ENCODE measurements at places on chromosomes 1 and 21.

GRCh38 chr1:41497056-41497440 lies 12.6 kb upstream of the EDN2 start:
- DNase-seq: no peak

DNA sequence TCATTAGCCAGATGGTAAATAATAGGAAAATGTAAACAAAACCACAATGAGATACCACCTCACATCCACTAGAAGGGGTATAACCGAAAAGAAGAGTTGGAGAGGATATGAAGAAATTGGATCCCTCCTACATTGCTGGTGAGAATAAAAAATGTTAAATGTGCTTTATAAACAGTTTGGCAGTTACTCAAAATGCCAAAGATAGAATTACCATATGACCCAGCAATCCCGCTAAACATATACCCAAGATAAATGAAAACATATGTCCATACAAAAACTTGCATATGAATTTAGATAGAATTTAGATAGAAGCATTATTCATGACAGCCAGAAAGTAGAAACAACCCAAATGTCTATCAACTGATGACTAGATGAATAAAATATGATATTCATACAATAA lies 4.4 kb upstream of the FMO2 start:
- DNase-seq: no peak

- peak; percentile 46 for DNase-seq
These were observed 202.0 kb downstream of the USH2A start for GRCh38 chr1:216221260-216221700.

GRCh38 chr1:78333502-78333901 lies 157.3 kb upstream of the PTGFR start:
- DNase-seq: no peak

- no peak for DNase-seq
These were observed 35.3 kb downstream of the GDAP2 start for GRCh38 chr1:117894078-117894477.

GRCh38 chr1:231357187-231357772 lies 19.2 kb downstream of the SPRTN start:
- DNase-seq: no peak

DNA sequence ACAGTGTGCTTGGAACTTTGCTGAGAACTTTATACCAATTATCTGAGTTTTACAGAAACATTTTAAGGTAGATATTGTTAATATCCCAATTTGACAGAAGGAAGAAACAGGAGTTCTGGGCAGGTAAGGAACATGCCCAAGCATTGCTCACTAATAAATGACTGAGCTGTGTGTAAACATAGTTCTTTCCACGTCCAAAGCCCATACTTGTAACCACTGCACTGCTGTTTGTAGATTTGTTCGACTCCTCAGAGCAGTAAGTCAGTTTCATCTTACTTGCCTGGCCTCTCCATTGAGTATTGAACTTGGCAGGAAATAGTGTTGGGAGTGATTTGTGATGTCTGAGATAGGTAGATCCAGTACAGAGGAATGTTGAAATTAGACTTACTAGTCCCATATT lies 335.1 kb downstream of the KIF26B start:
- DNase-seq: no peak

- peak; percentile 17 for DNase-seq
These were observed 5.4 kb upstream of the NTNG1 start for GRCh38 chr1:107135463-107135862.

DNA sequence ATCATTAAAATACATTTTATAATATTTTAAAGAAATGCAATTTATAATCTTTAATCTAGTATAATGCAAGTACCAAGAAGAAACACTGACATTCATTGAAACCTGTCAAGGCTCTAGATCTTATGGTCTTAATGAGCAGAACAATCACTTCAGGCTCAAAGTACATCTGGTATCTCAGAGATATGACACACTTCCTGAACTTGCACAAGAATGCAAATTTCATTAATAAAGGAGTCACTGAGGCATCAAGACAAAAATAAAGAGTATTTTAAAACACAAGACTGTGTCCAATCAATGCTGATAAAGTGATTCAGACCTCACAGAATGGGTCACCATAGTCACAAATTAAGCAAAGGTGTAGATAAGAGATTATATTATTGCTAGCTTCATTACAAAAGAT lies 178.1 kb downstream of the AK5 start:
- no peak for DNase-seq

- DNase-seq: no peak
These were observed 109.4 kb downstream of the NAV1 start for GRCh38 chr1:201648066-201648906.

DNA sequence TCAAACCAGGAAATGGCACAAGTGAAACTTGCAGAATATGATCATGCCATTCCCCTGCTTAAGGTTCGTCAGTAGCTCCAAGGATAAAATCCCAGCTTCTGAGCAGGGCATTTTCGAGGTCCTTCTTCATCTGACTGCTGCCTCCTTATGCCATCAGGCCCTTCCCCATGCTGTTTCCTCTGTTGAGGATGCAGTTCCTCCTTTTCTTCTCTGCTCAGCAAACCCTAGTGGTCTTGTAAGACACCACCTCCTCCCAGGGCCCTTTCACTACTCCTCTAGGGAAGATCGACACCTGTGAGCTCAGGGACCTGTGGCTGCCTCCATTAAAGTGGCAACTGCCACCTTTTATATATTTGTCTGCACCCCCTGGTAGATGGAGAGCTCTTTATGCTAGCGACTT lies 62.1 kb upstream of the JUN start:
- DNase-seq: no peak

GRCh38 chr1:32052887-32053286 lies 19.9 kb upstream of the TMEM39B start:
- DNase-seq: no peak

GRCh38 chr1:169571450-169571849 lies 14.8 kb downstream of the F5 start:
- no peak for DNase-seq

- DNase-seq: no peak
These were observed 164.4 kb downstream of the EDEM3 start for GRCh38 chr1:184590163-184590750.
